ENCODE measurements at places on chromosomes 7 and 10.

GRCh38 chr10:25304606-25305005, 129.8 kb downstream of the GPR158 start:
- no peak for DNase-seq

DNA sequence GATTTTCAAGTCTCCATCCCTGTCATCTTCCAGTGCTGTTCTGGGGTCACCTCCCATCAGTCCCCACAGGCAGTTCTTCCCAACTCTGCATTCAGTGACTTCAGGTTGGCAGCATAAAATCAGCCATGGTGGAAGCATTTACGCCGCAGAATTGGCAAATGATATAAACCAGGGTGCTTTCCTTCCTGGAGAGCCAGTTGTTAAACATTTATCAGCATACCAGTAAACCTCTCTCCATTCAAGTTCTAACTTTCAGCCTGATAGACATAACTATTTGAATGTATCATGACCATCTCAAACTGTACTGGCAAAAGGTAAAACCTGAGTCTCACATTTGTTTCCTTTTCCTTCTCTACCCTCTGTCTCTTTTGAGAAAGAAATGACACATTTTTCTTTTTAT, 69.7 kb upstream of the ITPRID1 start:
- no peak for DNase-seq

GRCh38 chr7:133003052-133003910, 78.6 kb downstream of the CHCHD3 start:
- no peak for DNase-seq

DNA sequence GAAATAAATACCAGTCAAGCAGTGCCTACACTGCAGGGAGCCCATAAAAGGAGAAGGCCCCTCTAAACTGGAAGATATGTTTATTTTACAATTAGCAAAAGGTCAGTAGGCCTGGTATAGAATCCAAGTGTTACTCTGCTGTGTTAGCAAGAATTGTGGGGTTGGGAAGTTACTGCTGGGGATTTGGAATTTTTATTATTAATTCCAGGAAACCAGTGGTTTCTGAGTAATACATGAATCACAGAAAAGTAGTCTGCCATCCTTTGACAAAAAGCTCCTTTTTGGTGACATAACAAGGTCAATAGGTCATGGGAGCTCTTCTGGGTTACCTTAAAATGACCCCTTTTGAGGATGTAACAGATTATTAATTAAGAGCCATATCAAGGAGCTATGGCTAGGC, 67.4 kb downstream of the ZNF92 start:
- DNase-seq: no peak

DNA sequence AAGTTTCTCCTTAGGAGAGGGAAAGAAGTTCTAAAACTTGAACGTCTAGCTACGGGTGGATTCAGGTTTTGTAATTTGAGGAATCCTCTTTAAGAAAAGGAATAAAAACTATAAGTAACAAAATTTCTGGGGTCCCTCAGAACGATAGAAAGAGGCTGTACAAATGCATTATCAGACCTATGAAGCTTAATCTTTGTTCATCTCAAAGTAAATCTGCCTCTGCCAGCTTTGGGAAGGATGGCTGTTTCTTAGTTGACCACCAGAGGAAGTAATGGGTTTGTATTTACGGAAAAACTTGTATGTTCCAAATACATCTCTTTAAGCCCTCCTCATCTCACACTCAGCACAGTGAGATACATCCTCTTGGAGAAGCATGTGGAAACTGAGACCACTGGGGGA, 864 bp downstream of the PSTK start:
- DNase-seq: no peak

GRCh38 chr7:19146699-19147098, 1.5 kb upstream of the FERD3L start:
- no peak for DNase-seq

DNA sequence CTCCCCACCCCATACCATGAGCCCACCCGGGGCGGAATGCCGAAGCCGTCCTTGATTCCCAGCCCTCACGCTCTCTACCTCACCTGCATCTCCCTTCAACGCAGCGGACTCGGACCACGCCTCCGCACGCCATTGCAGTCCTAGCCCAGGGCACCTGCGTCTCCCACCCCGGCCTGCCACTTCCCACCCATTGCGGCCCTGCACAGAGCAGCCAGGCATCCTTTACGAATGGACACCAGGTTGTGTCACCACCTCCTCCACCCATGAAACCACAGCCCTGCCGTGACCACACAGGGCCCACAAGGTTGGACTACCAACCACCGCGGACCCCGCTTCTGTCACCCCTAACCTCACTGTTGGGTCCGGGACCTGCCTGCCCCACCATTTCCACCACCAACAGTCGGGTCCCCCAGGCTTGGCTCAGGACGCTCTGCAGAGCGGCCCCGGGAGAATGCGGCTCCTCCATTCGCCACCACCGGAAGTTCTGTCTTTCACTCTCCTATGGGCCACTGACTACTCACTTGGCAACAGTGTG, 232.5 kb downstream of the MAD1L1 start:
- DNase-seq: no peak
